ENCODE measurements at places on chromosomes 3 and 15.
A peak's percentile ranks its signal among the peaks of the same experiment; 100 is the strongest.

- DNase-seq: no peak
These were observed 1081.7 kb downstream of the NAALADL2 start for GRCh38 chr3:175940881-175941280.

- peak; percentile 40 for DNase-seq
These were observed at the start of gene GCSAM for GRCh38 chr3:112132975-112133448. Gene GCSAM, minus strand, starts transcription at chr3:112133248. Its CDS starts 128 bp downstream, at chr3:112133120.

GRCh38 chr3:139151530-139151929 lies 106.8 kb upstream of the PRR23C start:
- DNase-seq: no peak

DNA sequence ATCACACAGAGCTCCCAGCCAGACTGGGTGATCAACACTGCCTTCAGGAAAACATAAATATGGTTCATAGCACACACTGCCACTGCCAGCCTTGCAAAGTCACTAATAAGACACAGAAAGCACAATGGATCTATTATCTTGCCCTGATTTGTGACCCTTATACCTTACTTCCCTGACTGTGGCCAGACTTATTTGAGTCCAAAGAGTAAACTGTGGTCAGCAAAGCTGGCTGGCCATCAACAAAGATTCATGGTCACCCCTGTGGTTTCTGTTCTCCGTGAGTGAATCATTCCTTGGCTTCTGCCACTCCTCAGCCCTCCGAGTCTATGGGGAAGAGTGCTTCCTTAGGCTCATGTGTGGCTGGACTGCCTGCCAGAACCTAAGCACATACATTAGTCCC lies 437.7 kb downstream of the RAP2B start:
- DNase-seq: no peak

DNA sequence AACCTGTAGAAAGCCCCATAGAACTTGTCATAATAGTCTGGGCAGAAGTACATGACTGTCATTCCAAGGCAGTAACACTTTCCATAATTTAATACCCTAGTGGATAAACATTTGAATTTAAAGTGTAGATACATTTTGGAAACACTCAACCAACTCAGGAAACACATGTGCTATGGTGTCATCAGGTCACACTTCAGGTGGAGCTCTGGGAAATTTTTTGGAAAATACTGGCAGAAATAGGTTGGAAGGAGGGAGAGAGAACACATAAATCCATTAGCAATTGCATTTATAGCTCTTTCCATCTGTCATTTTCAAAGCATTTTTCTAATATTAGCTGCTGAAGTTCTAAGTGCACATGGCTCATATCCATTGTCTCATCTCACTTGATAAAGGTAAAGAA lies 135.7 kb downstream of the MEIS2 start:
- DNase-seq: no peak

DNA sequence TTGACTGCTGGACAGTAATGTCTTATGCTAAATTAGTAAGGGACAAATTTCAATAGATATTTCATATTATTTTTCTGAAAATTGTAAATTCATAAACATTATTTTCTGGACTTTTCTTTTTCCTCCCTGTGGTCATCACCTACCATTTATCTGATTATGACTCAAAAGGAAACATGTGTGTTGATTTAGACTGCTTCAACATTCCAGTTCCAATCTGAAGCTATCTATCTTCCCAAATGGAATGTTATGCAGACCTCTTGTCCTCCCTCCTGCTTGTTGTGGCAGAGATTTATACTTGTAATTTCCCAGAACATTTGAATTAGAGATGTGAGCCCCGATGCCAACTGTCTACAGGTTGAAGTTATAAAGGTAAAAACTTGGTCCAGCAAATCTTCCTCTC lies 803.4 kb downstream of the TUSC7 start:
- DNase-seq: no peak

- DNase-seq: no peak
These were observed 16.4 kb downstream of the SRPRB start for GRCh38 chr3:133821767-133822638.

- DNase-seq: no peak
These were observed 29.1 kb upstream of the LYSMD4 start for GRCh38 chr15:99762288-99762687.

DNA sequence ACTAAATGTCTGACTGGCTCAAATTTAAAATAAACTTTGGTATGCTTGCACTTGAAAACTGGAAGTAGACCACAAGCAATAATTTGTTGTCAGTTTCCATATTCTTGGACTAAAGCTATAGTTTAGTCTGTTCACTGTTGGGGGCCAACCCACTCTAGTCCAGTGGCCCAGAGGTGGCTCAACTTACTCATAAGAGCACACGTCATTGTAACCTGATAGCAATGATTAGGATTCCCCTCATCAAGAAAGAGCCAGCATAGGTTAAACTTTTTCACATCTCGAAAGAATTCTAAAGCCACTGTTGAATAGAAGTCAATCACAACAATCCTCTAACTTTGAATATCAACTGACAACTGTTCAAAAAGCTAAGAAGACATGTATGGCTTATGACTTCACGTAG lies 147.0 kb downstream of the MEIS2 start:
- DNase-seq: no peak

DNA sequence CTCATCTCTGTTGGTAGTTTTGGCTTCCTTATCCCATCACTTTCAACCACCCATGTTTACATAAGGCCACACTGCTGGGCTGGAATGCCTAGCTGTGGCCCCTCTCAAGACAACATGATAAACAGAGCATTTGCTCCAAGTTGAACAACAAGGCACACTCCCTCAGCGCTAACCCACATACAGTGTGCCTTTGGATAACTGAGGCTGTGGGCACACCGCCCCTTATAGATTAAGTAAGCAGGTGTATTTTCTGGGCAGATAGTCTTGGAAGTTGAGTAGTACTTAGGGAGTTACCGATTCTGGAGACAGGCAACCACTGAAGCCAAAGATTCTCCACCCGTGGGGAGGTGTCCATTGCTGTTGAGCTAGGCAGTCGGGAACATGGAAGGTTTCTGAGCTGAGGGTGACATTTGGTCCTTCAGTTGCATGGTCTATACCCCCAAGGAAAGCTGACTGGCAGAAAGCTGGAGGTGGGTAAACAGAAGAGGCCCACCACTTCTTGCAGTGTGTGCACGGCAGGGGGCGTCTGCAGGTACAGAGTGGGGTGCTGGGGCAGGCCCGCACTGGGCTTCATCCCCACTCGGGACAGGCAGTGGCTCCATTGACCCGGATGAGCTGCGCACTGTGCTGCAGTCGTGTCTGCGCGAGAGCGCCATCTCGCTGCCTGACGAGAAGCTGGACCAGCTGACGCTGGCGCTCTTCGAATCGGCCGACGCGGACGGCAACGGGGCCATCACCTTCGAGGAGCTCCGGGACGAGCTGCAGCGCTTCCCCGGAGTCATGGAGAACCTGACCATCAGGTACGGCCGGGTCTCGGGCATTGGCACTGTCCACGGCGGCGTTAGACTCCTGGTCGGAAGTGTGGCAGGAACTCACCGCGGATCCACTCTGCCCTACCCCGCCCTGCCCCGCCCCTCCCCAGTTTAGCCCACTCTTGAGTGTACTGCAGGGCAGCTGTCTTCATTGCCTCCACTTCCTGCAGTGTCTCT lies 16.8 kb downstream of the NOX5 start:
- DNase-seq: no peak

DNA sequence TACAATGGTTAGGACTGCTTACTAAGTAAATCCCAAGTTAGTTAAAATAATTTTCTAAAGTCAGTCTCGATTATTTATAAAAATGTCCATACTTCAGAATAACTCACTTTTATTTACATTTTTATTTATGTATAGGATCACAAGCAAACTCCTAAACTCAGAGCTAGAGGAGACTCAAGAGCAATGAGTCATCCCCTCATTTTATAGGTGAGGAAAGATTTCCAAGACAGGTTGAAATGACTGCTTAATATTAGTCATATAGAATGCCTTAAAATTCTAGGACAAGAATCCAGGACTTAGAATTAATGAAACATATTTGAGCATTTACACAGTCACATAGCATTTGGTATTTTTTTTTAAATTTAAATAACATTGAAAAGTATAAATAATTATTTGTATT lies 983.8 kb downstream of the SI start:
- DNase-seq: no peak

DNA sequence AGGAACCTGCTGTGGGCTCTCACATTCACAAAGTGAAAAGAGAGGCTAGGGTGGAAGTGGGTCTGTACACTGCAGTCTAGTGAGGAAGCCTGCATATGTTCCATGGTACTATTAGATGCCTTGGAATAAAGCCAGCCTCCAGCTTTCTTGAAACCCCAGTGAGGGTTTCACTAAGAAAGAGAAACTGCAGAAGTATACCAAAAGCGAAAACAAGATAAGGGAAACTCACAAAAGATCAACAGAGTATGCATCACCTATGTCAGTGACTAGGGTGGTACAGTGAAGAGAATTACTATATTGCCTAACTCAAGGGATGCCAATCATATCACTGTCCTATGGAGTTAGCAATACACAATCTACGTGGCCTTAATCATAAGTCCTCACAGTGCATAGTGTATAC lies 212.5 kb upstream of the GADL1 start:
- DNase-seq: no peak

- DNase-seq: no peak
These were observed 138.9 kb upstream of the COL8A1 start for GRCh38 chr3:99499235-99500158.

DNA sequence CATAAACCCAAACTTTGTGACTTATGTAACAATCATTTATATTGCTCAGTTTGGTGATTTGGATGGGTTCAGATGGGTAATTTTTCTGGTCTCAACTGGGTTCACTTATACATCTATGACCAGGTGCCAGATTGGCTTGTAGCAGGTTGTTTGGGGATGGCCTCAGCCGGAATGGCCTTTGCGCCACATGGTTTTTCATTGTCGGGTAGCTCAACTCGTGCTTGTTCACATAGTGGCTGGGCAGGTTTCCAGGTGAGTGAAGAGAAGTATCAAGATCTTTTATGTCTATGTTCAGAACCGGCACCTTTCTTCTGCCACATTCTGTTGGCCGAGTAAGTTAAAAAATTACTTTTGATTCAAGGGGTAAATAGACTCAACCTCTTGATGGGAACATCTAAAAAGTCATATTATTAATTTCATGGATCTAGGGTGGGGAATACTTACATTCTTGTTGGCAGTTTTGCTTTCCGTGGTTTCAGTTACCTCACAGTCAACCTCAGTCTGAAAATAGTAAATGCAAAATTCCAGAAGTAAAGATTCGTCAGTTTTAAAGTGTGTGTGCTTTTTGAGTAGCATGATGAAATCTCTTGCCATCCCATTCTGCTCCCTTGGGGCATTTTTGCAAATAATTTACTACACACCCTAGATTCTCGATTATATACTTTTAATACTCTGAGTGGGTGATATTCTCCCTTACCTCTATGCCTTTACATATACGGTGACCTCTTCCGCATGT lies 745.7 kb upstream of the CCDC54 start:
- DNase-seq: no peak

DNA sequence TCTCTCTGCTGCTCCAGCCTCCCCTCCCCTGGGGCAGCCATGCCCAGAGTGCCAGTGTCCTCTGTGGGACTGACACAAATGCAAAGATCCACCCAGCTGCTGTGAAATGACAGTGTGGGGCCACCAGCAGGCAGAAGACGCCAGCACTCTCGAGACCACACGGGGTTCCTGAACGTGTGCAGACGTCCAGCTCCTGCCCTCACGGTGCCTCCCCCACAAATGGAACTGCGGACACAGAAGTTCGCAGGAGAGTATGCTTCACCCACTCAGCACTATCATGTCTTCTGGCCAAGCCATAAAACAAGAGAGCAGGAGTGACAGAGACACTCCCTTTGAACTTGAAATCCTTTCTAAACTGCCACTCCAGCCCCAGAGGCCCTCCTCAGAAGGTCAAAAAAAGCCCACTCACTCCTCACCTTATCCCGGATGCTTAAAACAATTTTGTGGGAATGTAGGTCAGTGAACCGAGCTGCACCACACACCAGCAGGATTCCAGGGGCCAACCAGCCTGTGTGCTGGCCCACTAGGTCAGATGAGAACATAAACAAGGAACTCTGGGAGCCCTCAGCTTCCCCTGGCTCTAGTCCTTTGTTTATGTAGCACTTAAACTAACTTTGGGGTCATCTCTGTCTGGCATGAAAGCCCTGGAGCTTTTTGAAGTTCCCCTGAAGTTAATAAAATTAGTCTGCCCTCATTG lies 112.6 kb downstream of the DNAJB8 start:
- no peak for DNase-seq

- no peak for DNase-seq
These were observed 1.7 kb downstream of the MEIS2 start for GRCh38 chr15:37098468-37099318.

DNA sequence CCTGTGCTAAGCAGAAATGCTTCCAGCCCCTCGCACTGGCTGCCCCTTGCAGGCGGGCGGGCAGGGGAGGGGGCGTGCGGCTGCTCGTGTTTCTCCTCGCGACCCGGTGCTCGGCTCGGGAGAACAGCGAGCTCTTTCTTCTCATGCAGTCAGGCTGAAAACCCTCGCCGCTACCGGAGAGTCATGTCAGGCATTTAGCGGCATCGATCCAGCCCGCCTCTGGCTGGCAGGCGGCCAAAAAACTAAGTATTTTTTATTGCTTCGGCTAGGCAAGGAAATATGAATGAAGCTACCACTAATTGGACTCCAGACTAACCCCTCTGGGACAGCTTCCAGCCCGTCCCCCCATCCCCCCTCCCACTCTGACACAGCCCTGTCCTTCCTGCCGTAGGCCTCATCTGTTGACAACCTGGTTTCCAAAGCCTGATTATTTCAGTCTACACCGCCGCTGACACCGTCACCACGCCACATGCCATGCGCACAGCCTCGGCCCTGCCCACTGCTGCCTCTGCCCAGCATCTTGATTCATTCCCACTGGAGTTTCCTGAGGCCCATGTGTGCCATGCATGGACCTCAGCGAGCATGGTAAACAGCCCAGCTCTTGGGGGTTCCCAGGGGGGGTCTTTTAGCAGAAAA lies 35.3 kb downstream of the TLE3 start:
- no peak for DNase-seq

- DNase-seq: no peak
These were observed 1.5 kb downstream of the CCK start for GRCh38 chr3:42264399-42265058.

- no peak for DNase-seq
These were observed 842 bp downstream of the FSTL1 start for GRCh38 chr3:120449701-120450599.

- no peak for DNase-seq
These were observed 30.0 kb downstream of the ZDHHC23 start for GRCh38 chr3:113977822-113978221.

- DNase-seq: peak; percentile 93
These were observed at the start of gene VPS8 for GRCh38 chr3:184811999-184812661. Gene VPS8, plus strand, starts transcription at chr3:184812166. Its CDS starts 12,467 bp downstream, at chr3:184824633.

- no peak for DNase-seq
These were observed 146.4 kb downstream of the PGPEP1L start for GRCh38 chr15:98861188-98861587.

DNA sequence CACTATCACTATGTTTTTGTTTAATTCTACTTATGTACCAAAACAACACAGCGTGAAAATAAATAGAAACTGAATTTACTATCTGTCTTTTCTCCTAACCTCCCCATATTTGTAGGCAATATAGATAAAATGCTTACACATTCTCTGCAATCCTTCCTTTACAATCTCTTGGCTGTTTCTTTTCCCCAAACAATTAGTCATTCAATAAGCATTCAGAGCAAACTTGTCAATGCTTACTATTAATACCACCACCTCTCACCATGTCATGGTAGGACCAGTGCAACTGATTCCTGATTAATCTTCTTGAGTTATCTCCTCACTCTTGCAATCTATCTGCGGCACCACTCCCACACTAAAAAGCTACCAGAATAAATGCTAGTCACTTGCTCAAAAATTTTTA lies 74.0 kb upstream of the TTBK2 start:
- no peak for DNase-seq

- DNase-seq: no peak
These were observed 585.9 kb downstream of the DIPK2A start for GRCh38 chr3:144557515-144557914.

GRCh38 chr3:161101609-161102008 lies 3.5 kb downstream of the B3GALNT1 start:
- DNase-seq: no peak
